KBM-7 (cell line): ENCODE measurements at places on chromosomes 6 and 20.

- peak; percentile 73 for DNase-seq
These were observed 930 bp downstream of the THBD start for GRCh38 chr20:23048283-23049200.

- DNase-seq, result peak; percentile 59
These were observed 999 bp upstream of the EHMT2 start for GRCh38 chr6:31898383-31899011.

GRCh38 chr6:134422426-134423231 is 104.7 kb upstream of the SGK1 start:
- no peak for DNase-seq

DNA sequence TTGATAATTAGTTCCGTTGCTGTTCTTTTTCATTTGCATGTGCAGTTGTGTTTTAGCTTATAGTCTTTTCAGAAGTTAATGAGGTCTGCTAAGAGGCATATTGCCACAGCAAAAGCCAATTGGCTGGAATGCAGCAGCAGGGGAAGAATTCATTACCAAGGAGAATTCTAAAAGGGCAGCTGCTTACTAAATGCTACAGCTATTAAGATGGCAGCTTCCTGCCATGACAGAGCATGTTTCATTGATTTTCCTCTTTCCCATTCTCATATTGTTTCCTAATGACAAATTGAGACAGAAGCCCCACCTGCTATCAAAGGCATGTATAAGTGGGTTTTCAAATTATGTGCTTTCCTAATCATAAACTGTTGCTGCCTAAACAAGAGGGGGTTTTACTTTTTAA is 66.6 kb downstream of the CLVS2 start:
- DNase-seq, result no peak

DNA sequence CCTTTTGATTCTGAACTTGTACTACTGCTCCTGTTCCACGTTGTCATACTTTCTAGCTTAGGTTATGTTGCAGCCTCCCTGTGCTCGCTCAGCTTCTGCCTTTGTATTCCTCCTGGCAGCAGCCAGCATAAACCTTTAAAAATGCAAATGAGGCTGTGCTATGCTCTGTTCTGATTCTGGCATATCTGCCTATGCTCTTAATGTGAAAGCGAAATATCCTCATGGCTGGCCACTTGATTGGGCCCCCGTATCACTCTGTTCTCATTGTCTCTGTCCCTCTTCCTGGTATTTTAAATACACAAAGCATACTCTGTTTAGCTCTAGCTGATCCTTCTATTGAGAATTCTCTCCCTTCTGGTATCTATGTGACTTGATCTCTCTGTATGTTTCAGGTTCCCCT is 139.0 kb downstream of the JARID2 start:
- DNase-seq, result no peak

DNA sequence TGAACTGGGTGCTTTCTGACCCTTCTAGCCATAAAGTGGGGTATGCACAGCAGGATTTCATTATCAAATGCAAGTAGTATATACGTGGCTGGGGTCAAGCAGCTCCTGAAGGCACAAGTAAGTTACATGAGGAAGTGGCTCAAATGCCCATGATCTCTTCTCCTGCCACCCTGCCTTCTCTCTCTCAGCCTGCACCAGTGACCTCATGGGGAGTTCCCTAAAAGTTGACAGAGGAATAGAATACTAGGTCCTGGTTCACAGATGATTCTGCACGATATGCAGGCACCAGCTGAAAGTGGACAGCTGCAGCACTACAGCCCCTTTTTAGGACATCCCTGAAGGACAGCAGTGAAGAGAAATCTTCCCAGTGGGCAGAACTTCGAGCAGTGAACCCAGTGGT is 282.0 kb downstream of the BCKDHB start:
- no peak for DNase-seq

GRCh38 chr6:99013145-99013544 is 65.4 kb upstream of the FBXL4 start:
- DNase-seq, result no peak

GRCh38 chr6:51535327-51535726 is 552.1 kb downstream of the PKHD1 start:
- no peak for DNase-seq

- DNase-seq, result no peak
These were observed 6.9 kb downstream of the TAB2 start for GRCh38 chr6:149324428-149324827.

- DNase-seq, result no peak
These were observed 31.1 kb downstream of the CEBPB start for GRCh38 chr20:50221501-50222308.

- peak; percentile 44 for DNase-seq
These were observed 541.0 kb upstream of the ADGRB3 start for GRCh38 chr6:68094070-68094469.

GRCh38 chr20:23937303-23938117 is 51.1 kb downstream of the GGTLC1 start:
- DNase-seq, result peak; percentile 57

- no peak for DNase-seq
These were observed 305.1 kb upstream of the SASH1 start for GRCh38 chr6:148037496-148037895.
